ENCODE measurements at places on chromosomes 16 and 17.

DNA sequence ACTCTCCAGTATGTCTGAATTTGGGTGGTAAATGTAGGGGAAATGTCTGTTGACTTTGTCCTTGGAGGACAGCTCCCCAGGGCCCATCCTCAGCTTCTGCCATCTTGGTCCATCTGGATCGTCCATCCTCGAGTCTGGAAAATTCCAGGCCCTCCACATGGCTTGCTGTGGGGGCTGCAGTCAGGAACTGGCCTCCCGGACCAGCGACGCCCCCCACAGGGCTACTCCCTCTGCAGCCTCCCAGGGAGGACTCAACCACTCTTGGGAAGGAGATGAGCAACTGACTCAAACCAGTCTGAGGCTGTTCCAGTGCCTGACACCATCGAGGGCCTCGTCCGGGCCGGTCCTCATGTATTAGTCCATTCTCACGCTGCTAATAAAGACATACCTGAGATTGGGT lies 5.5 kb upstream of the ZG16B start:
- no peak for DNase-seq

GRCh38 chr17:47280072-47280811 lies 26.6 kb downstream of the ITGB3 start:
- no peak for DNase-seq

DNA sequence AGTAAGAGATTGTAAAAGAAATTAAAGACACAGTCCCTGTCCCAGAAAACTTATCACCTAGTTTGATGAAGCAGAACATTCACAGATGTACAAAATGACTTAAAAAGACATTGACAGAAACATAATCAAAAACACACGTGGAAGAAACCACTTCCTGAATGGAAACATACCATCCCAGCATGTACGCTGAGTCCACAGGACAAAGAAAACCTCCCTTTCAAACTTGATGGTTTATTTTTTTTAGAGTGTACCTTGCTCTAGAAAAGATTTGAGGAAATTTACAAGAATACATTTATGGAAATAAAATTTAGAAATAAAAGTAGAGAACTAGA lies 140.9 kb downstream of the PMP22 start:
- DNase-seq, result no peak

DNA sequence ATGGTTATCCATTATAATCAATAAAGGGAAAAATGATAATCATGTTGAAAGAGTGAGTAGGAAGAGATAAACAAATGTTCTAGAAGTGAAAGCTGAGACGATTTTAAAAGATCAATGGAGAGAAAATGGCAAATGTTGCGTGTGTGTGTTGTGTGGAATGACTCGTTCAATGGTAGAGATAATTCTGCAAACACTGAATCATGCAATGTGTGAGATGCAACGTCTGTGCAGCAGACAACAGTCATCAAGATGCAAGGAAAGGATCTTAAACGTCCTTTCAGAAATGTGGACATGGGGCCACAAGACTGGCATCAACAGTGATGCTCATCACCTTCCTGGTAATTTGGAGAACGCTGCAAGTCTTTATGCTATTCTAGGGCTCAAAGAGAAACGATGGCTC lies 124.4 kb downstream of the CDYL2 start:
- no peak for DNase-seq

DNA sequence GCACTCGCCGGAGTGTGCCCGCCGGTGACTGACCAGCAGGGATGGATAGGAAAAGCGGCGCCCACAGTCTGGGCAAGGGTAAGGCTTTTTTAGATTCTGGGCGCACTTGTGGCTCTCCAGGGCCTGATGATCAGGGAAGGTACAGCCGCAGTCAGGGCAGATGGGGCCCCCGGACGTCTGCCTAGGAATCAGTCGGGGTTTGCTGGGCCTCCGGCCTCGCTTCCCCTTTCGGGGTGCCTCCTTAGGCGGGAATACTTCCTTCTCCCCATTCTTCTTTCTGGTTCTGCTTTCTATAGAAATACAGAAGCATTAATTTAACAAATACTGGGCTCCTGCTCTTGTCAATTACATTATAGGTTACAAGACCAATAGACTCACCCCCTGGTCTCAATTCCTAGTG lies 5.0 kb downstream of the ZNF689 start:
- no peak for DNase-seq

Data from NCI-H1417 (cell line).